ENCODE measurements at places on chromosomes 13 and 19.

DNA sequence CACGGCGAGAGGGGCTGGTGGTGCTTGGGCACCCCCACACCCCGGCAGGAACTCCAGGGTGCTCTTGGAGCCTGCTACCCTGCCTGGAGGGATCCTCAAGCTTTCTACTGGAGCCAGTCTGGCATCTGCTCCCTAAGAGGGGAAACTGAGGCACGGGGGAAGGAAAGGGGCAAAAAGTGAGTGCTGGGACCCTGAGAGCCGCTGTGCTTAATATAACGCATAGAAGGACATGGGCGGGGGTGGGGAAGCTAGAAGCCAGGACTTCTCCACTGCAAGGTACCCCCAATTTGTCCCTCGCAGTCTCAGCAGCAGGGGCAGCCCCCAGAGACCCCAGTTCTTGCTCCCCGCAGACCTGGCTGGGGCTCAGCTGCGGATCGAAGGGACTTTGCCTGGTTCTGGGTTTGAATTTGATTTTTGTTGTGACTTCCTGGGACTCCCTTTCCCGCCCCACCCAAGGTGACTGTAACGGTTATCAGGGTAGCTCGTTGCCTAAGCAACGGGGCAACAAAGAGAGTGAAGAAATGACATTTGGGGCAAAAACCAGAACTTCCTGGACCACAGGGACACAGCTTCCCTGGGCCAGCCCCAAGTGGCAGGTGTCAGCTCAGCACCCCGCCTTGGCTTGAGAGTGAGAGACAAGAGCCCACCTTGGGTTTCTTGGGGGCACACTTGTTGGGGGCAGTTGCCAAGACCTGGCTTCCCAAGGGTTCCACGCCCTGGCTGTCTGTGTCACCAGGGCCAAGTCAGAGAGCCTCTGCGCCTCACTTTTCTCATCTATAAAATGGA is 638 bp downstream of the ADGRE5 start:
- H3K36me3 ChIP-seq: no peaks in the 10 kb centered on the region
- H3K27me3 ChIP-seq: no peaks in the 10 kb centered on the region
- peak overlapping the region; percentile 76 for H3K4me3 ChIP-seq
- H3K27ac ChIP-seq: peak overlapping the region; percentile 95
- peaks cover 72% of the 10 kb centered on the region for H3K4me1 ChIP-seq
- peak; percentile 89 for DNase-seq

DNA sequence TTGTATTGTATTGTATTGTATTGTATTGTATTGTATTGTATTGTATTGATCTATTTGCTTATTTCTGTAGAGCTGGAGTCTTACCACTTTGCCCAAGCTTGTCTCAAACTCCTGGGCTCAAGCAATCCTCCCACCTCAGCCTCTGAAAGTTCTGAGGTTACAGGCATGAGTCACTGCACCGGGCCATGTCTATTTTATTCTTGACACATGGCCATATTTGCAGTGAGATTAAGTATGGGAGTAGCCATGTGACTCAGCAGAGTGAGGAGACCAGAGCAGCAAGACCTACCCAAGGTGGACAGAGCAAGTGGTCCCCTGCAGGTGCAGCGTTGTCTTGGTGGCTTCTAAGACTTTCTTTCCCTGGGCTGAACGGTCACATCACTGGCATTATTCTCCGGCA is 49.1 kb upstream of the UBAC2 start:
- no peaks in the 10 kb centered on the region for H3K27me3 ChIP-seq
- H3K27ac ChIP-seq: no peak overlapping the region
- no peaks in the 10 kb centered on the region for H3K4me1 ChIP-seq
- no peaks in the 10 kb centered on the region for H3K36me3 ChIP-seq
- DNase-seq: peak; percentile 20

DNA sequence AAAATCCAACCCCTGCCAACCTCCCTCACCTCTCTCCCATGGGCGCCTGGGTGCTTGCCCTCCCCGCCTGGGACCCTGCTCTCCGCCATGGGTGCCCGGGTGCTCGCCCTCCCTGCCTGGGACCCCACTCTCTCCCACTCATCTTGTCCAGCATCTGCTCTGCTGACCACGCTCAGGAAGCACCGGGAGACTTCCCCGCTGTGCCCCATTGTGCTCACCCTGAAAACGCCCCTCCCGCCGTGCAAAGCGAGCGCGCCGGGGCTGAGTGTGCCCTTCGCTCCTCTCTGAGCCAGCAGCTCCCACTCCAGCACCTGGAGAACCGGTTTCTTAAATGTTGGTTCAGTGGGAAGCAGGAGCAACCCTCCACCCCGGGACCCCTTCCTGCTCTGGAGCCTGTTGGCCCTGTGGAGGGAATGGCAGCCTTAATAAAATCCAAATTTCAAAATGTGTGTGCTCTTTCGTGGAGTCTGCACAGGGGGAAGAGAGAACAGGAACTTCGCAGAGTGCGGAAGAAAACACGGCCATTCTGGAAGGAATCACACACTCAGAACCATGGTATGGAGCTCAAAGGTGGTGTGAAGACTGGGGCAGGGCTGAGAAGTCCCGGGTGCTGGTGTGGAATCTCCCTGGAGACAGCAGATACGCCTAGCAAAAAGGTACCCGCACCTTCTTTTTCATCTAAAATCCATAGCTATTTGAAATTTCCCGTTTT is 23.1 kb upstream of the CDC16 start:
- H3K36me3 ChIP-seq: no peaks in the 10 kb centered on the region
- no peak overlapping the region for H3K4me3 ChIP-seq
- DNase-seq: no peak
- no peak overlapping the region for H3K27ac ChIP-seq

- no peak overlapping the region for H3K4me3 ChIP-seq
- DNase-seq: no peak
- H3K27ac ChIP-seq: no peak overlapping the region
- no peaks in the 10 kb centered on the region for H3K4me1 ChIP-seq
These were observed 7.6 kb upstream of the ZSCAN22 start for GRCh38 chr19:58319241-58319640.

DNA sequence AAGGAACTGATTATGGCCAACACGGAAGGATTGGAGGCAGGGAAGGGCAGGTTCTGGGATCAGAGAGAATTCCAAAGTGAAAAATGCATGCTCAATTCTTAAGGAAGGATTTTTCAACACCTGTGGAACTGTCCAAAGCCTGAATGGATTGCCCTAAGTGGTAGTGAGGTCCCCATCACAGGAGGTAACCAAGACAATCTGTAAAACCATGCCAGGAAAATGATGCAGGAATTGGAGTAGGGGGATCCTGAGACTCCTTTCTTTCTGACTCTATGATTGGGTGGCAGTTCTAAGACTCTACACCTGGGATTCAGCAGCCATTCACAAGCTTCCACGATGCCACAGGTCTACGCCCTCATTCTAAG is 56.5 kb upstream of the ZNRF4 start:
- no peak for DNase-seq
- H3K36me3 ChIP-seq: no peaks in the 10 kb centered on the region
- no peak overlapping the region for H3K4me3 ChIP-seq
- H3K27me3 ChIP-seq: peaks cover 47% of the 10 kb centered on the region
- no peak overlapping the region for H3K27ac ChIP-seq
- H3K4me1 ChIP-seq: no peaks in the 10 kb centered on the region

GRCh38 chr19:49889687-49890348 is 6.9 kb downstream of the IL4I1 start:
- H3K27ac ChIP-seq: no peak overlapping the region
- H3K27me3 ChIP-seq: peaks cover 16% of the 10 kb centered on the region
- peaks cover 6% of the 10 kb centered on the region for H3K4me1 ChIP-seq
- DNase-seq: peak; percentile 95
- H3K4me3 ChIP-seq: peak overlapping the region; percentile 48

DNA sequence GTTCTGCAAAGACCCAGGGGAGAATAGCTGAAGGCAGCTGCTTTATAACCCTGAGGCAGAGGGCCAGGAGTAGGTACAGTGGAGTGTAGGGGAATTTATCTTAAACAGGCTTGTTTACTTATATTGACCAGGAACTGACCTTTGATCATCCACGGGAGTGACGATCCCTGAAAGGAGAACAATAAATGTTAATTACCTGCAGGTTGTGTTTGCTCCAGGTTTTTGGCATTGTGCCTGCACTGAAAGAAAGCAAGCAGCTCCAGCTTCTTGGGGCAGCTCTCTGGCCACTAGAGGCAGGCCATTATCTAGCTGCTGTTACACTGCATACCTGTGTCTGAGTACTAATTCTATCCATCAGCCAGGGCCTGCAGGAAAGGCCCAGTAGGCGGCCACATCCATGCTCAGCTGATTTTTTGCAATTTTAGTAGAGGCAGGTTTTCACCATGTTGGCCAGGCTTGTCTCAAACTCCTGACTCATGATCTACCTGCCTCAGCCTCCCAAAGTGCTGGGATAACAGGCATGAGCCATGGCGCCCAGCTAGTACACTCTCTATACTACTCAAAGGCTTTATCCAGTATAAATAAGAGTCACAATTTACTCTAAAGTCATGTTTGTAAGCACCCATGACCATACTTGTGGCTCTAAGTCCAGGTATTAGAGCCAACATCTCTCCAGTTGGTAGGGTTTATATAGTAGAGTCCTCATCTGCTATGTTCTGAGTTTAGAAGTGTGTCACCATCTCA is 8.5 kb upstream of the ZNF91 start:
- H3K36me3 ChIP-seq: no peaks in the 10 kb centered on the region
- no peak overlapping the region for H3K4me3 ChIP-seq
- peak; percentile 83 for DNase-seq
- no peaks in the 10 kb centered on the region for H3K27me3 ChIP-seq
- no peaks in the 10 kb centered on the region for H3K4me1 ChIP-seq
- H3K27ac ChIP-seq: no peak overlapping the region

DNA sequence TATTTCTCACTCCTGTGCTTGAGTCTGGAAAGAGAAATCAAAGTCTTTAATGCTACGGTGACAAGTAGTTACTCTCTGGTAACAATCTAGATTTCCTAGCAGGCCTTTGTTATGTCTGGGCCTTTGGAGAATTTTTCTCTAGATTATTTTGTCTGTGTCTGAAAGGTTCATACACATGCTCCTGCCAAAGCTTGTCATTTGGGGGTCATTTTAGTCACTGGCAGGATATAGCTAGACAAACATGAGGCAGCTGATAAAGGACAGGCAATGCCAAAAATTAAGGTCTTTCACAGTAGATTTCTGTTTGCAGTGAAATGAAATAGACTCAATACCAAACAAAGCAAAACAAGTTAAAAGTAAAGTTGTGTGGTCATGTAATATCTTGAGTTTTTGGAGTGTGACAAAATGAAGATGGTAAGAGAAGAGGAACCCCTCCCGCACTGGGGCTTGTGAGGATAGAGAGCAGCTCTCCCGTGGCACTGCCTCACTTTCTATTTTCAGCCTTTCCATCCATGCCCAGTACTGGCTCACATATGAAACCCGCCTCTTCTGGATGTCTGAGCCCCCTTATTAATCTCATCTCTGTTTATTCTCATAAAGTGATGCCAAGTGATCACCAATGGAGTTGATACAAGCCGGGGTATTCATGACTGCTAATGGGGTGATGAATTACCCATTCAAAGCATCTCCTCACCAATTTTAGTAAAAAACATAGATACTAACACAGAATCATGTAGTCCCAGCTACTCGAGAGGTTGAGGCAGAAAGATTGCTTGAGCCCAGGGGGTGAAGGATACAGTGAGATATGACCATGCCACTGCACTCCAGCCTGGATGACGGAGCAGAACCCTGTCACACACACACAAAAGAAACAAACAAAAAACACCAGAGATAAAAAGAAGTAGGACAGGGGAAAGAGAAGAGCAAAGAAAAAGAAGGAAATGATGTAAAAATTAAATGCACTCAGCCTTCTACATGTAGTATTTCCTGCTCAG is 389.3 kb downstream of the FGF14 start:
- no peaks in the 10 kb centered on the region for H3K36me3 ChIP-seq
- H3K27me3 ChIP-seq: no peaks in the 10 kb centered on the region
- H3K27ac ChIP-seq: peak overlapping the region; percentile 23

- H3K4me1 ChIP-seq: no peaks in the 10 kb centered on the region
- no peak overlapping the region for H3K27ac ChIP-seq
- DNase-seq: peak; percentile 15
- no peaks in the 10 kb centered on the region for H3K27me3 ChIP-seq
These were observed 23.4 kb downstream of the GP6 start for GRCh38 chr19:55014714-55015113.

GRCh38 chr13:59893266-59893665 is 270.5 kb downstream of the DIAPH3 start:
- DNase-seq: no peak
- H3K27ac ChIP-seq: no peak overlapping the region
- H3K4me1 ChIP-seq: no peaks in the 10 kb centered on the region
- no peak overlapping the region for H3K4me3 ChIP-seq
- H3K36me3 ChIP-seq: no peaks in the 10 kb centered on the region

DNA sequence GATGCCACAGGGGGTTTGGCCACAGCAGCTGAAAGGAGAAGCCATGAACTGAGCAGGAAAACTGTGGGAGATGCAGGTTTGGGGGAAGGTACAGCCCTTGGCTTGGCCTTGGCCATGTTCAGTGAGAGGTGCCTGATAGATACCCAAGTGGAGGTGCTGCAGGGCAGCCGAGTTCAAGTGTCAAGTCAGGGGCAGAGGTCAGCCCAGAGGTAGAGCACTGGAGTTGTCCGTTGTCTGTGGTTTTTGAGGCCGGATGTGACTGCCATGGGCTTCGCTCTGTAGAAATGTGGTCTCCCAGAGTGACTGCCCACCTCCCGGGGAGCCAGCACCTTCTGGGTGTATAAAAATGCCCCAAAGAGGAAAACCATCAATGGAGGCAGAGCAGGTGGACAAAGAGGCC is 65.3 kb downstream of the DPF1 start:
- no peaks in the 10 kb centered on the region for H3K27me3 ChIP-seq
- no peaks in the 10 kb centered on the region for H3K4me1 ChIP-seq
- H3K4me3 ChIP-seq: no peak overlapping the region
- no peak for DNase-seq

DNA sequence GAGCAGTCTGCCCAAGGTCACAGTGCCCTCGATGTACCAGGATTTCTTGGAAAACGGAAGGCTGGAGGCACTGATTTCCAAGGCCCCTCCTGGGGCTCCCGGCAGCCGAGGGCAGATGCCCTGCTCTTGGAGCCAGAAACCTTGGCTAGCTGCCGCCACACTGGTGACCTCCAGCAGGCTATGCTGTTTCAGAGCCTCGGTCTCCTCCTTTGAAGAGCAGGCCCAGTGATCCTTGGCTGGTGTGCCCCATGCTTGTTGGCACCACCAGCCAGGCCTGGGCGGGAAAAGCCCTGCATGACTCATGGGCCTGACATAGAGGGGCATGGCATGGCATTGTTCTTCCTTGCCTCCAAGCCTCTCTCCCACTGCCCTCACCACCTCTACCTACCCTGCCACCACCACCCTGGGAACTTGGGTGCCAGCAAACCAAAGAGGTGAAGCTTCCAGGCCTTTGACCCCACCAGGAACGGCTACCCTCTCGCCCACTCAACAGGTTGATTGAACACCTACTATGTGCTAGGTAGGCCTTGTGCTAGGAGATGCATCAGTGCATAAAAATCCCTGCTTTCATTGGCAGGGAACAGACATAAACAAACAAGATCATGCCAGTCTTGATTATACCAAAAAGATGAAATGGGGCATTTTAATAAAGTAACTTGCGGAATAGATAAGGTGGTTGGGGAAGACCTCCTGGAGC is 1.6 kb upstream of the CLEC11A start:
- DNase-seq: no peak
- peaks cover 44% of the 10 kb centered on the region for H3K4me1 ChIP-seq
- H3K4me3 ChIP-seq: no peak overlapping the region
- H3K27me3 ChIP-seq: peaks cover 82% of the 10 kb centered on the region

Data from stomach (tissue), 19 donors.